ENCODE measurements at places on chromosomes 6 and 20. TPM values are rescaled to one million over a fixed set of nuclear protein-coding genes. Genes with fewer than 3 reads are reported as not detected.

ADGRF4 gene
- polyA plus RNA-seq, result 30.2 TPM

VSTM2L gene
- polyA plus RNA-seq, result 0.75 TPM

- no peak overlapping the region for H3K4me3 ChIP-seq
- no peak overlapping the region for H3K27ac ChIP-seq
- H3K4me1 ChIP-seq, result peaks cover 38% of the 10 kb centered on the region
- no peaks in the 10 kb centered on the region for H3K27me3 ChIP-seq
- no peaks in the 10 kb centered on the region for H3K36me3 ChIP-seq
Measured at GRCh38 chr20:59835448-59836395, 97.7 kb downstream of the SYCP2 start.

- no peaks in the 10 kb centered on the region for H3K36me3 ChIP-seq
- no peak overlapping the region for H3K4me3 ChIP-seq
- H3K27me3 ChIP-seq, result no peaks in the 10 kb centered on the region
- no peak for DNase-seq
Measured at GRCh38 chr6:153553627-153554026, 422.5 kb upstream of the RGS17 start.

GRCh38 chr6:91449539-91449938 lies 862.7 kb upstream of the MAP3K7 start:
- no peaks in the 10 kb centered on the region for H3K27me3 ChIP-seq
- H3K36me3 ChIP-seq, result no peaks in the 10 kb centered on the region
- no peak overlapping the region for H3K4me3 ChIP-seq
